Temporal lobe (tissue), 4 donors: ENCODE measurements at places on chromosomes 5 and 9. TPM values are rescaled to one million over a fixed set of nuclear protein-coding genes. Genes with fewer than 3 reads are reported as not detected.

Gene INSYN2B
- total RNA-seq: 0.74 TPM

Gene C5orf46
- total RNA-seq: not detected

Gene CTSV
- total RNA-seq: 0.74 TPM

Gene CCNO
- total RNA-seq: not detected

Gene SHISAL2B
- total RNA-seq: 0.49 TPM

Gene ERAP2
- total RNA-seq: 0.98 TPM

Gene TPPP
- total RNA-seq: 12.5 TPM

Gene SGTB
- total RNA-seq: 20.7 TPM

Gene KIF4B
- 0.25 TPM for total RNA-seq

Gene SLC12A2
- total RNA-seq: 56.5 TPM

Gene FBXO38
- 48.4 TPM for total RNA-seq

Gene CHSY3
- total RNA-seq: 14.8 TPM

Gene SLIT3
- total RNA-seq: 3.0 TPM

Gene TEK
- 6.1 TPM for total RNA-seq

Gene EMB
- total RNA-seq: 4.7 TPM

Gene SPAAR
- total RNA-seq: 0.25 TPM

Gene PCA3
- total RNA-seq: 0.49 TPM

Gene KCNN2
- 15.0 TPM for total RNA-seq

Gene CIZ1
- total RNA-seq: 23.6 TPM

Gene ATOSB
- 14.8 TPM for total RNA-seq

Gene EQTN
- total RNA-seq: 1.2 TPM

Gene GLRX
- total RNA-seq: 8.4 TPM

Gene PDE6A
- not detected for total RNA-seq

Gene NMUR2
- not detected for total RNA-seq

Gene SLC36A3
- not detected for total RNA-seq

Gene CCDC180
- total RNA-seq: 10.3 TPM

Gene CLIC3
- not detected for total RNA-seq

Gene SLC45A2
- total RNA-seq: 0.49 TPM

Gene CA9
- 0.98 TPM for total RNA-seq

Gene ZNF300
- 60.5 TPM for total RNA-seq

Gene ICE1
- 39.3 TPM for total RNA-seq

Gene CCNI2
- total RNA-seq: under 0.01 TPM

Gene SPINK7
- not detected for total RNA-seq

Gene PCDHGA9
- 12.8 TPM for total RNA-seq

Gene STK32A
- 2.7 TPM for total RNA-seq

Gene COQ4
- 10.3 TPM for total RNA-seq

Gene REXO4
- total RNA-seq: 13.5 TPM

Gene PGGT1B
- total RNA-seq: 11.3 TPM

Gene HRCT1
- not detected for total RNA-seq

Gene TMEM267
- 11.6 TPM for total RNA-seq

Gene SLC22A4
- 1.5 TPM for total RNA-seq

Gene BTNL3
- total RNA-seq: not detected

Gene ORM2
- not detected for total RNA-seq

Gene TMEFF1
- 38.4 TPM for total RNA-seq

Gene DEPDC1B
- total RNA-seq: 9.3 TPM

Gene ANXA2R
- 0.49 TPM for total RNA-seq

Gene NOXA1
- 2.0 TPM for total RNA-seq

Gene LRRC70
- 3.2 TPM for total RNA-seq

Gene TMC1
- total RNA-seq: 0.25 TPM

Gene SPATA31A3
- not detected for total RNA-seq

Gene SAXO1
- total RNA-seq: under 0.01 TPM

Gene ZNF483
- total RNA-seq: 28.8 TPM

Gene IGFBPL1
- total RNA-seq: 31.7 TPM

Gene SLC25A25
- 26.6 TPM for total RNA-seq

Gene PFN3
- 0.74 TPM for total RNA-seq

Gene LSM11
- 53.6 TPM for total RNA-seq
